LHCN-M2 (cell line): ENCODE measurements at places on chromosomes 11 and 22. TPM values are rescaled to one million over a fixed set of nuclear protein-coding genes. Genes with fewer than 3 reads are reported as not detected.

CST6 gene
- total RNA-seq: not detected in 2 replicates

GRCh38 chr22:32473388-32473952, 1.1 kb upstream of the FBXO7 start:
- peak; percentile 57 for DNase-seq

- DNase-seq: no peak
Observed at GRCh38 chr11:75277991-75278790, 37.6 kb downstream of the TPBGL start.

GRCh38 chr11:102197670-102198139, 87.5 kb downstream of the YAP1 start:
- DNase-seq: no peak

WEE1 gene
- total RNA-seq: 69.2 and 87.8 TPM in 2 replicates

CHRDL2 gene
- total RNA-seq: not detected in 2 replicates

DNA sequence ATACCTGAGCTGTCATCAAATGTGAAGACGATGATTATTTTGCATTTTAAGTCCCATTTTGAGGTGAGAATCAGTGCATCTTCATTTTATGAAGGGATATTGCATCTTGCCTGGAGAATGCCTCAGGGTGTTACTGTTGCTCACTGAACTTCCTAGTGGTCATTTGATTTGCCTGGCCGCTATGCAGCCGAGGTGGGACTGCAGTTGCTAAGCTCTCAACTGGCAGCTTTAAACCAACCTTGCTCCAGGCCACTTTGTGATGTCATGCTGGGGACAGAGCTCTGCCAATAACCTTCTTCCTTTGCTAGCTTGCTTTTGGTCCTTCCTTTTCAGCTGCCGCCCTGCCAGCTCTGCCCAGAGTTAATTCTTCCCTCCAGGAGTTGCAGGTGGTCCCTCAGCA, 409.4 kb upstream of the B3GAT1 start:
- DNase-seq: no peak

- DNase-seq: no peak
Observed at GRCh38 chr11:62075438-62075837, 48.4 kb upstream of the INCENP start.

GRCh38 chr22:22034469-22035132, 52.0 kb upstream of the TOP3B start:
- no peak for DNase-seq

DNA sequence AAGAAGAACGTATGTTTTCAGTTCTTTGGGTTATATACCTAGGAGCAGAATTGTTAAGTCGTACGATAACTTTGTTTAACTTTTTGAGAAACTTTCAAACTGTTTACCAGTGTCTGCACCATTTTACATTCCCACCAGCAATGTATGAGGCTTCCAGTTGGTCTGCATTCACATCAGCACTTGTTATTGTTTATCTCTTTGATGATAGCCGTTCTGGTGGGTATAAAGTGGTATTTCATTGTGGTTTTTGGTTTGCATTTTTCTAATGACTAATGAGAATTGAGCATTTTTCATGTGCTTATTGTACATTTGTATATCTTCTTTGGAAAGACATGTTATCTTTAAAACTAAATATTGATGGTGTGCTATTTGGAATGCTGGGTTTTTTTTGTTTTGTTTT, 59.8 kb downstream of the KDM2A start:
- peak; percentile 59 for DNase-seq

DNA sequence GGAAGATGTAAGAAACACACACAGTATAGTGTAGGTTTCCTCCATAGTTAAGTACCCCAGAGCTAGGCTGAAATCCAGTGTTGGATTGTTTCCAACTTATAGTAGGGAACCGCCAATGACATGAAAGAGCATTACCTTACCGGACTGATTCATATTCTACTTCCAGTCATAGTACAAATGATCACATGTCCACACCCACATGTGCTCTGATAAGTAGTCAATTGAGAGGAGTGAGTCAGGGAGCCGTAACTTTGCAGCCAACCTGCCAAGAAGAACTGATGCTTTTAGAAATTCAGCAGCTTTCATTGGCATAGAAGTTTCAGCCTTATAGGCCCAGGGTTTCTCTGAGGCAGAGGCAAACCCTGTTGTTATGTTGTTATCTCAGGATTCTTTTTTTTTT, 240.6 kb downstream of the ETS1 start:
- DNase-seq: no peak

INSC gene
- 6.3 and 10.6 TPM in 2 replicates for total RNA-seq

GRCh38 chr11:27353593-27354358, 9.2 kb downstream of the CCDC34 start:
- DNase-seq: no peak

DNA sequence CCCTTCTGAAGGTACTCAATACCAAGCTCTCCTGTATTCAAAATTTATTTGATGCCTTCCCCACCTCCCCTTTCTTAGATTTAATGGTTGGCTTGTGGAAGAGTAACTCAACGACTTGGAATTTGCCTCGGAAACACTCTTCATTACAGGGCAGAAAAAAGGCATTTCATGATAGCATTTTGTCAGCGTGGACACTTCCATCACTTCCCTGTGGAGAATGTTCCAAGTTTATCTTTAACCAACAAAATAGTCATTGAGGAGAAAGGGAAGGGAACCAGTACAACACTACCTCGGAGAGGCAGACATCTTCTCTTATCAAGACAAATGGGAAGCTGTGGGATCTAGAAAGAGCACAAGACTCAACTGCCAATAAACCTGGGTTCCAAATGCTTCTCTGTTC, 177.2 kb upstream of the MTMR2 start:
- no peak for DNase-seq

DNA sequence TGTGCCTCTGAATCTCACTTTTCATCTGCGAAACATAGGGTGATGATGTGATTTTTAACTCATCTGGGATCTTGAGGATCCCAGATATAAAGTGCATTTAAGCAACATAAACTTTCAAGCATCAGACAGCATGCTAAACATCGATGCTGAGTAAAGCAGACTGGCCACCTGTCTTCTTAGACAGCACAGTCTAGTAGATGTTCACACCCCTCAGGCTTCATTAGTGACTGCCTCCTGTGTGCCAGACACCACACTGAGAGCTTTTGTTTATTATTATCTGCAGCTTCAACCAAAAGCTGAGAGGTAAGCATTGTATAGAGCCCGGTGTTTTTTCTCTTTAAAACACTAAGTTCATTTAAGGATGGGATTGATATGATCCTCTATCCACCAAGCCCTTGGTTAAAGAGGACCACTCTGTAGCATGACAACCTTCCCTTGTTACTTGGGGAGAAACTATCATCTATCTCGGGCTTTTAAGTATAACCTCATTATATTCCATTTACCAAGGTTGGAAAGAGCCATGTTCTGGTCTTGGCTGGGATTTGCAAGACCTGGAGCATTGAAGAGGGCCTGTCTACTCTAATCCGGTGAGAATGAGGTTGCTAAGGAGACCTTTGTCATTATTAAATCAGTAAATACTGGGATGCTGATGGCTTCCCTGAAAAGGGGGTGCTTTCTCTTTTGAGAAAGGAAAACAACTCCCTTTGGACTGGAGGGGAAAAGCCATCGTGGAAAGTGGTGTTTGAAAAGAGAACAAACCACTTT, 114.2 kb upstream of the SEZ6L start:
- DNase-seq: no peak

DNA sequence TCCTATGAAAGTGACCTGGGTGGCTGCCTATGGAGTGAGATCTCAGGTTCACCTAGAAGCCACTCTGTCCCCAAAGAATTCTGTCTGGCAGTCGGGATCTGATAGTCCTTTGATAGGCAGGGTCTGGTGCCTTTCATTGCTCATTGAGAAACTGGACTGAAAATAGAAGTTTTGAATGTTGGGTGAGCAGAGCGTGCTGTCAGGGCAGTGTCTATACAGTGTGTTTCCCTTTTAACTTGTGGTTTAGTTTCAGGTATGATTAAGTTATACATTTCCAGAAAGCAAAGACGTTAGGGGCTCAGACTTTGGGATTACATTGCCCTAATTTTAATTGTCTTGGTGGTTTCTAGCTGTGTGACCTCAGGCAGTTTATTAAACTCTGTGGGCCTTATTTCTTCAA, 111.3 kb upstream of the PAX6 start:
- DNase-seq: no peak

SMTNL1 gene
- not detected in 2 replicates for total RNA-seq

ARRB1 gene
- 16.7 and 22.4 TPM in 2 replicates for total RNA-seq

C11orf91 gene
- 1.1 TPM in 1 of 2 replicates, not detected in the other for total RNA-seq

DNA sequence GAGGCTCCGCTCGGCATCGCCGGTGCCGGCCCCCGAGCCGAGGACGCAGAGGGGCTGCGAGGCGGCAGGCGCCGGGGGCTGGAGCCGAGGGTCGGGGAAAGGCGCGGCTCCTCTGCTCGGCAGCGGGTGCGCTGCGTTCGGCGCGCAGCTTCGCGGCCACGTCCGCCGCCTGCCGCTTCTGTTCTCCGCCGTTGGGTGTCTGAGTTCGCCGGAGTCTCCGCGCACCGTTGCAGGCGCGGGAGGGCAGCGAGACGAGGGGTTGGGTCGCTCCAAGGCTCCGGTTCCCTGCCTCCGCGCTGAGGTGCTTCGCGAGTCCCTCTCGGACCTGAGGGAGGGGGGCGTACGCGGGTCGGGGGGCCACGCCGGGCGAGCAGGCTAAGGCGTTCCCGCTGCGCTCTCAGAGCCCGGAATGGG, 347 bp downstream of the MN1 start:
- DNase-seq: peak; percentile 16

ZNF202 gene
- total RNA-seq: 7.8 and 9.4 TPM in 2 replicates
